T-cell (primary cell): ENCODE measurements at places on chromosomes 7 and 10.

DNA sequence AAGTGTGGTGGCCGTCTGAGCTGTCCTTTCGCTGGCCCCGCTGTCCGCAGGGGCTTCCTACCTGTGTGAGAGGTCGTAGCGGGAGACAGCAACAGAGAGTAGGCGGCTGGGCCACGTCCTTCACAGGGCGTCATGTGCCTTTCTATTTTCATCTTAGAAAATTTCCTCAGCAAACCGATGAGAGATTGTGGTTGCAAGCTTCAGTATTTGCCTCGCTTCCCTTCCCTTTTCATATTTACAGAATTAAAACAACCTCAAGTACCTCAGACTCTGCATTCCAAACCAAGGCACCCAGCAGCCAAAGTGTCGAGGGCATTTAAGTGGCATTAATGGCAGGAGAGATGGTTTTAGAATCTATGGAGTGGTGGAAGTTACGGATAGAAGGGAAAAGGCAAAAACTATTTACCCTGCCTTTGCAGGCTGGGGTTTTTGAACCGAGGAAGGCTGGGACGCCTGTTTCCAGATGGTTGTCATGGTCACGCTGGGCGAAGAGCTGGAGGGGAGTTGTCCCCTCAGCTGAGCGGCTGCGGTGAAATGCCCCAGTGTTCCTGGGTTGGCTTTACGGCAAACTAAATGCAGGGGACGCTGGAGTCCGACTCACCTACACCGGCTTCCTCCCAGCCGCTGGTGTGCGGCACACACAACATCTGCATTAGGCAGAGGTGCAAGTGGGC lies 41.9 kb downstream of the WIPI2 start:
- DNase-seq, result no peak

- DNase-seq, result no peak
Observed at GRCh38 chr7:114650491-114650890, 235.9 kb downstream of the FOXP2 start.

DNA sequence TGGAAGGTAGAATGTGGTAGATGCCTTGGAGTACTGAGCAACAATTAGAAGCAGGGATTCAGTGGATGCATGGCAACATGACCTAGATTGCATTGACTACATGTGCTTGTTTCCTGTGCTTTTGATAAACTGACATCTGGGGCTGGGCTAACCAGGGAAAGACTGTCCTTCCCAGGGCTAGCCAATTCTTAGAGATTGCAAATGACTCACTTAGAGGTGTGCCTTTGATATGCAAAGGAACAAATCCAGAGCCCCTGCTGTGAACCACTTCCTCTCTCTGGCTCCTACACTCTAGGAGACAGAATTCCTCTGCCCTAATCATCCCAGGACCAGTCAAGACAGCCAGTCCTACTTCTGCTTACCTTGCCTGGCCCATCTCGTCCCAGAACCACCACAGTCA lies 651.5 kb downstream of the LRMDA start:
- DNase-seq, result no peak

GRCh38 chr7:9516662-9517061 lies 1083.3 kb downstream of the NXPH1 start:
- no peak for DNase-seq

DNA sequence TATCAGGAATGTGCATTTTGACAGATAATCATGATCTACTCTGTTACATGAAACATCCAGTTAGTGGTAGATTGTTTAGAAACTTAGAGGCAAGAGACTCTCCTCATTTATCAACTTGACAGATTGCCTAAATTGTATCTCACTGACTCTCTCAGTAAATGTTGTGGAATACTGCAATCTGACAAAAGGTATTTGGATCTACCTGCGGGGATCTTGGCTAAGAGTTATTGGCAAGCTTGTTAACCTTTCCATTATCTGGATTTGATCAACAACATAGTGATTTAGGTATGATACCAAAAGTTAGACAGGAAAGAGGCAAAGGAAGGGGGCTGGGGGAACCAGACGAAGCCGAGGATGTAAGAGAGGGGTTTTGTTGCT lies 2.0 kb downstream of the VSTM2A start:
- no peak for DNase-seq

DNA sequence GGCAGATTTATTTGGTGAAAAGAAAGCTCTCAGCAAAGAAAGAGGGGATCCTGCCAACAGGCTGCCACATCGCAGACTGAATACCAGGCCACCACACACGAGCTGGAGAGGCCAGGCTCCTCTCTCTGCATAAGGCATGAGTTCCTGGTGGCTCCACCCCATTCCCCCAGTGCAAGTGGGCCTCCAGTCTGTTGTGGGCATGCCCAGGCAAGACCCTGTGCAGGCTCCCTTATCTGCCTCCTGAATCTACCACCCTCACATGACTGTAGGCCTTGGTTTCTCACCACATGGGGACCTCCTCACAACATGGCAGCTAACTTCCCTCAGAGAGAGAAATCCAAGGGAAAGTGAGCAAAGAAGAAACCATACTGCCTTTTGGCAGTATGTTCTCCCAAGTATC lies 26.7 kb upstream of the CUL1 start:
- no peak for DNase-seq

DNA sequence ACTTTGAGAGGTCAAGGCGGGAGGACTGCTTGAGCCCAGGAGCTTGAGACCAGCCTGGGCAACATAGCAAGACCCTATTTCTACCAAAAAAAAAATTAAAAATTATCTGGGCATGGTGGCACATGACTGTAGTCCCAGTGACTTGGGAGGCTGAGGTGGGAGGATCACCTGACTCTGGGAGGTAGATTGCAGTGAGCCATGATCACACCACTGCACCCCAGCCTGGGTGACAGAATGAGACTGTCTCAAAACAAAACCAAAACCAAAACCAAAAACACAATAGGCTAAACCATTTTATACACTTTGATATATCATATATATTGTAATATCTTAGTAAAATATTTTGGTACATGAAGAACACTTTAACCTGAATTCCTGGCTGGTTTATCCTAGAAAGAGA lies 101.6 kb downstream of the RAPGEF5 start:
- no peak for DNase-seq

DNA sequence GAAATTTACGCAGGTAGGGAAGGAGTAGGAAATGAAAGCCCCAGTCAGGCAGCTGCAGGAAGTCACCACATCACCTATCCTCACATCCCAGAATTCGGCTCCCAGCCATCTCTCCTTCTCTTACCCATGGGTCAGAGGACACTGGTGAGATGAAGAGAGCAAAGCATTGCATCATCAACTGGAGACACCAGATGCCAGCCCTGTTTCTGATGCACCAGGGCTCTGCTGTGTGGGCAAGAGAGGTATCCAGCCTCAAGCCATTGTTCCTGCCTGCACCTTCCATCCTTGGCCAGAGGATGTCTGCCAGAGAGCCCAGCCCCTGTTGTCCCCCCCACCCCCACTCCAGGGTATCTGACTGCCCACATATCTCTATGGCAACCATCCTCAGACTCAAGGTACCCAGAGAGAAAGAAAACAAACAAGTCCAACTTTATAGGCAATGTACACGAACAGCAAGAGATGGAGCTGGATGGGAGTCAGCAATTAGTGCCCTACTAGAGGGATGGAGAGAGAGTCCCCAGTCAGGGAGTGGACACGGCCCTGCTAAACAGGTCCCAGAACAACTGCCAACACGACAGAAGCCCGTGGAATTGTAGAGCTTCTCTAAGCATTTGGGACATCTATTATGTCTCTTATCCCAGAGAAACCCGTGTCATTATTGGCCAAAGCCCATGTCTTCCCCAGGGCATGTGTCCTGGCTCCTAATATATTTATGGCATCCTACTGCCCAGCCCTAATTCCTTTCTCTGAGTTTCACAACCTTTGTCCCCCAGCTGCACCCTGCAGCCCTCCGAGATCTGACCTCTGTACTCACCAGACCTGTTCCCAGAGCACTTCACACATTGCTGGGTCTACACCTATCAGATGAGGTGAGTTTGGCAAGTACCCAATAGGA lies 2.8 kb downstream of the CAMK2G start:
- no peak for DNase-seq

- peak; percentile 26 for DNase-seq
Observed at GRCh38 chr10:6678211-6678803, 98.2 kb upstream of the PRKCQ start.

DNA sequence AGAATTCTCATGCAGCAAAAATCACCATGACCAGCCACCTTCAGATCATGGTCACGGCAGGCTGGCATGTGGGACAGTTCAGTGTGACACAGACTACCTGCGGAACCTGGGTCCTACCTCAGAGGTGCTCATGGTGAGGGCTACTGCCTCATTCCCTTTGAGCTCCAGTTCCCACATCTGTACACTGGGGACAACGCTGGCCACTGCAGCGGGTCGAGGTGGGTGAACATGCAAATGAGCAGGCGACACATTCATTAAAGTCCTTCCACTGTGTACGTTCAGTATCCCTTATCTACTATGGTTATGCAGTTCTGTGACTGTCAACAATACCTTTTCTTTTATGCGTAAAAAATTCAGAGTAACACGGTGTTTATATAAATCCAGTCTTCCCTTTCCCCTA lies 218.7 kb upstream of the AOAH start:
- no peak for DNase-seq

GRCh38 chr10:97210543-97210960 lies 24.8 kb upstream of the SLIT1 start:
- peak; percentile 60 for DNase-seq

GRCh38 chr7:116576350-116577319 lies 51.8 kb downstream of the CAV1 start:
- no peak for DNase-seq

DNA sequence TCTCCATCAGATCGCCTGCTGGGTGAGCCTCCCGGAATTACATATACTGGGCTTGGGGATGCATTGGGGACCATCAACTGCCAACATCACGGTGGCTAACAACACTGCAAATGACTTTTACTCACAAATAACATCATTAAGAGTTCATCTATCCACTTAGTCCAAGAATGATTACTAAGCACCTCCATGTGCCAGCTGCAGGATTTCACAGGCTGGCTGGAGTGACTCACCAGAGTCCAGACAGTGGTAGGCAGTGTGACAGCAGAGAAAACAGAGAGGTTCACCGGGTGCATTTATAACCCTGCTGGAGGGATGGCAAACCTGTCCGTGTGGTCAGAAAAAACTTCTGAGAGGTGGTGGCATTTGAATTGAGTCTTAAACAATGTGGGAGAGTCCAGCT lies 3.2 kb upstream of the IGFBP3 start:
- no peak for DNase-seq

- no peak for DNase-seq
Observed at GRCh38 chr10:33391611-33392465, 57.4 kb upstream of the NRP1 start.

- DNase-seq, result no peak
Observed at GRCh38 chr7:15832996-15833395, 146.5 kb upstream of the MEOX2 start.

DNA sequence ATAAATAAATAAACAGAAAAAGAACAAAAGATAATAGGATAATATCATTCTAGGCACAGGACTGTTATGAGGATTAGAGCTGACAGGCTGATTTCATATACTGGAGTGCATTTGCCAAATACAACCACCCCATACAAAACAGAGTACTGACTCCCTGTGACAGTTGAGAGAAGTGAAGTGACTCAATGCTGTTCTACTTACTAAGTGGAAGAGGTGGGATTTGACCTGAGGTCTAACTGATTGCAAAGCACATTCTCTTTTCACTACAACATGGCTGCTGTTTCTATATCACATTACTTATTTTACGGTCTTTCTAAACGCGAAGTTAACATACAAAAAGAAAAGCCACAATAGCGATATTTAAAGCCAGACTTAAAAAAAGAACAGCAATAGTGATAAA lies 51.4 kb downstream of the ITGB1 start:
- no peak for DNase-seq

- no peak for DNase-seq
Observed at GRCh38 chr7:81492240-81492639, 277.6 kb downstream of the HGF start.

DNA sequence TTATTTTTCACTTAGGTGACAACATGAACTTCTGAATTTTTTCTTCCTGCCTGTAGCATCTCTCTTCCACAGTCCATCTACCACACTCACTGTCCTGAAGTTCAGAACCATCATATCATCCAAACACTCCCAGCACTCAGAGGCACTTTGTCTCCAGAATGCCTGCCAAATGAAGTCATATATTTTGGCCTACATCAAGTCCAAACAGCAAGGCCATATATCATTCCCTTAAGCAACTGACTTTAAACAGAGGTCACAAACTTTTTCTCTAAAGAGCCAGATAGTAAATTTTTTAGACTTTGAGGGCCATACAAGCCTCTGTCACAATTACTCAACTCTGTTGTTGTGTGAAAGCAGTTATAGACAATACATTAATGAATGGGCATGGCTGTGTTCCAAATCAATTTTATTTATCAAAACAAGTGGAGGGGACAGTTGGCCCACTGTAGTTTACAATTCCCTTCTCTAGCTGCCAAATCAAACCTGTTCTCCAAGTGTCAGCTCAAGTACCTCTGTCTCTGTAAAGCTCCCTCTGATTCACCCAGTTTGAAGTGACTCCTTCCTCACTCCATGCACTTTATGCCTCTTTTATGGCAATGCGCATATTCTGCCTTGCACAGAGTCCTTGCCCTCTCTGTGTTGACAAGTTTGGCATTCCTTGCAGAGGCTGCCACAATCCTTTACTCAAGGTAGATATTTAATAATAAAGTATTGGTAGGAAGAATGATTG lies 305.7 kb downstream of the FZD1 start:
- DNase-seq, result no peak

DNA sequence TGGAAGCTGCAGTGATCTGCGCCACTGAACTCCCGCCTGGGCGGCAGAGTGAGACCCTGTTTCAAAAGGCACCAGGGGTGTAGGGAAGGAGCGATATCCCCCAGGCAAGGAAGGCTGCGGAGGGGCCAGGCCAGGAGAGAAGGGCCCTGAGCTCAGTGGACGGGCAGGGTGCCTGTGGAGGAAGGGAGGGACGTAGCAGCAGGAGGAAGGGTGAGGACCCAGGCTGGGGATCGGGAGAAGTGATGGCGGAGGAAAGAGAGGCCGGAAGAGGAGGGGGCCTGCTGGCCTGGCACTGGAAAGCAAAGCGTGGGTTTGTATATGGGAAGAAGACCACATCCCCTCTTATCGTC lies 45.6 kb downstream of the ALOX5 start:
- DNase-seq, result no peak

DNA sequence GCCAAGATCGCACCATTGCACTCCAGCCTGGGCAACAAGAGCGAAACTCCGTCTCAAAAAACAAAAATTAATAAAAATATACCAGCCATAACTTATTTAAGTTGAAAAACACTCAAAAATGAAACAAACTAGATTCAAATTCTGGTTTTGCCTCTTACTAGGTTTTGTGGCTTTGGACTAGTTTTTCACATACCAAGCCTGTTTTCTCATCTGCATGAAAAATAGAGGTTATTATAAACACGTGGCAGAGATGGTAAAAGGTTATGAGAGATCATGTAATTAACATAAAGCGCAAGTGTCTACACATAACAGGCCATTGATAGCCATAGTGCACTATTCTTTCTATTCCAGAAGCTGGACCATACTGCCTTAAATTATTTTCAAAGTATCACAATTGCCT lies 35.5 kb upstream of the CABCOCO1 start:
- DNase-seq, result no peak
